ENCODE measurements at places on chromosomes 3 and 15.

DNA sequence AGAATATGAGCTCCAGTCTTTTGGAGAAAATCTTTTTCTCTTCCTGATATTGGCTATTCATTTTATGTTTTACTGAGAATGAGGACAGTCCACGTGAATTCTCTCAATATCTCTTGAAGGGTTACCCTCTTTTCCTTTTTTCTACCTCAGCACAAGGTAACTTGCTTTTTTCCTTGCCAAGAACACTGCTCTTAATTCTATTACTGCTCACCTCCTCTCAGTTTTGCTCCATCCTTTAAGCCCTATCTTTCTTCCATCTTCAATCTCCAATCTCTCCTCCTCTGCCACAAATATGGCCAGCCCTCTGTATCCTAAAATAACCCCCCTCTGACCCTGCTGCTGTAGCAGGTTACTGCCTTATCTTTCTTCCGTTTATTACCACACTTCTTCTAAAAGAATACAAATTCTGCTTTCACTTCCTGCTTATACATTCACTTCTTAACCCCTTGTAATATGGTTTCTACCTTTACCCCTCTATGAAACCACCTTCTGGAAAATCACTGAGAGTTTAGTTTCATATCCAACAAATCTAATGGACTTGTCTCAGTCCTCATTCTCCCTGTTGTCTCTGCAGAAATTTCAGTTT is 89.0 kb downstream of the NFKBIZ start:
- no peak for DNase-seq

- no peak for DNase-seq
Measured at GRCh38 chr15:91304786-91305185, 204.7 kb downstream of the SV2B start.

DNA sequence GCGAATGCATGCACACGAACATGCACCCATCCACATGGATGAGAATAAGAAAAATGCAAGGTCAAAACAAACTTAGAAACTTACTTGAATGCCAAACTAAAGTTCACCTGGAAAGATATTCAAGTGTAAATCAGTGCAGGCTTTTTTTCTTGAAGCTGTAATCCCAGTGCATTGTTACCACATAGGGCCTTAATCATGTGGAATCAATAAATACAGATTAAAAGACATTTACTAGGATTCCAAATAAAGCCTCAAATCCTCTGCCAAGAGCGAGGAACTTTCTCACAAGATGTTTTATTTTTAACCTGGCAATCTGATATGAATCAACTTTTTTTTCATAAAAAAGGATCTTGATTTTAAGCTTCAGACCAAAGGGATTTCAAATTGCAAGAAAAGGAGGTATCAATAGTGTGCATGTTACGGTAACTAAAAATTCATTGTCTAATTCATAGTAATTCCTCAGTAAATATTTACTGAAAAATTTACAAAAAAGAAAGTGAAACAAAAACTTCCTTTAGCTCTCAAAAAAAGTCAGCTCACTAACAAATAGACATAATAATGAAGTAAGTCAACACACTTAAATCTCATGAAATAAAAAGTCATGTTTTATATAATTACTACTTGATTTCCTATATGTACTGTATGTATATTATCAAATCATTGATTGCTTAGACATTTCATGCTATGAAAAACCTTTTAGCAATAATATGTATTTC is 978.6 kb downstream of the PLOD2 start:
- no peak for DNase-seq

DNA sequence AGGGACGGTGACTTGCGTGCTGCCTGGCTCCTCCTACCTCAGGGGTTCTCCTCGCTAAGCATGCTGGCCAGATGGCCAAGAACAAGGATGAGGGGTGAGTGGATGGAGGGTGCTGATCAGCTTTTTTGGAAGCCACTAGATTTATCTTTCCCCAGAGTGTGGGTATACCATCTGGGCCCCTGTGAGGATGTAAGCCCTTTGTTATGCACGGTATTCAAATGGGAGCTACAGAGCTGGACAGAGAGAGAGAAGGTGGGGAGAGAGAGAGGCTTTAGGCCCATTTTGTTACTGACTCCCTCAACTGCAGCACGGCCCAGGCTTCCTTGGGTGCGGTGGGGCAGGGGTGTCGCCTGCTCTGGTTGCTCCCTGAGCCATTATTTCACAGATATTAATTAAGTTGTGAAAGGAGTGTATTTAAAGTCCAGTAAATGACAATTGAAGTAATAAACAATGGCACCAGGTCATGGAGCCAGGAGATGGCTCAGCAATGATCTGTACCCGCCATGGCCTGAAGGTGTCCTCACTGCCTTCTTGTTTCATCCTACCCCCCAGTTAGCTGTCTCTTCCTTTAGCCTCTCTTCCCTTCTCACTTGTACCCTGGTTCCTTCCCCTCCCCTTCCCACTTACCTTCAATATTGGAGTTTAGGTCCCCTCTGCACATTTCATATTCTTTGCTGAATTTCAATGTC is 158.0 kb downstream of the CLSTN2 start:
- no peak for DNase-seq

GRCh38 chr15:97790180-97790579 is 170.3 kb upstream of the ARRDC4 start:
- DNase-seq, result no peak

DNA sequence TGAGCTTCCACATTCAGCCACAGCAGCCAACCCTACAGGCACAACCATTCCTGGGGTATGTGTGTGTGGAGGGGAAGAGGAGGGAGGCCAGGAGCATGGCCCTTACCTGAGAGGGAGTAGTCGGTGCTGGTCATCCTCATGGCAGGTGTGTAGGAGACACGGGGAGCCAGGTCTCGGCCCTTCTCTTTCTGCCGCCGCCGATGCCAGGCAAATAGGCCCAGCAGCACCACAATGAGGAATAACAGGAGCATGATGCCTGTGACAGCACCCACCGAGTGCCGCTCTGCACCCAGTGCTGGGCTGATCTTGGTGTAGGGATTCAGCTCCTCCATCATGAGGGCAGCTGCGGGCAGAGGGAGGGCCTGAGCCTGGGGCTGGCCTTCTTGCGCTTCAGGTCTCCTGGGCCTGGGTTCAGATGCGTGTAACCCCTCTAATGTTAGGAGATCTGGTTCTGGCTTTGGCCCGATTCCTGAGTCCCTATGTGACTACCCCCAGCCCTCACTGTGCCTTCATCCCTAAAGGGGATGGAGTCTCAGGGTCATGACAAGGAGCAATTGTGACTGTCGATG is 44.4 kb downstream of the RAB11A start:
- DNase-seq, result no peak

Data from T1000 (cell line).